Mucosa of descending colon (tissue), 3 donors: ENCODE measurements at places on chromosomes 5 and 9. TPM values are rescaled to one million over a fixed set of nuclear protein-coding genes. Genes with fewer than 3 reads are reported as not detected.
A peak's percentile ranks its signal among the peaks of the same experiment; 100 is the strongest.

DNA sequence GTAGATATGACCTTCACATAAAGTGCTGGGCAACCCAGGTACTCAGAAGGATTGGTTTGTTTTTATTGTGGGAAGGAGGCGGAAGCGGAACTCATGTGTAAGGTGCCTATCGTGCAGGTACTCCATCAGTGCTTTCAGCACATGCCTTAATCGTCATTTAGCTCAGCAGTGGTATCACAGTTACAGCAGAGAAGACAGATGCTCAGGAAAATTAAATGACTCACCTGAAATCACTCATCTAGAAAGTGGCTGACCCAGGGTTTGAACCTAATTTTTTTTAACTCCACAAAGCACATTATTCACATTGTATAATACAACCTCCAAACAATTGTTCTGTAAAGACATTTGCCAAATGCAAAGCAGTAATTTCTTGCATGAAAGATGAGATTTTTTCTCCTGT lies 2.2 kb downstream of the C5orf46 start:
- DNase-seq: no peak

GRCh38 chr9:135533113-135533512 lies 11.9 kb downstream of the LCN1 start:
- no peak for DNase-seq

- DNase-seq: no peak
Measured at GRCh38 chr5:110104726-110105669, 415.3 kb downstream of the MAN2A1 start.

GRCh38 chr9:36346569-36346968 lies 53.5 kb downstream of the RNF38 start:
- no peak for DNase-seq

GRCh38 chr5:142278627-142279026 lies 46.2 kb downstream of the SPRY4 start:
- no peak for DNase-seq

GRCh38 chr9:126325821-126326220 lies 808 bp upstream of the MVB12B start:
- DNase-seq: no peak

- no peak for DNase-seq
Measured at GRCh38 chr9:72205513-72205912, 56.3 kb downstream of the GDA start.

GRCh38 chr9:91677331-91677730 lies 253.7 kb upstream of the NFIL3 start:
- DNase-seq: no peak

- DNase-seq: no peak
Measured at GRCh38 chr9:124372038-124372437, 43.2 kb downstream of the PSMB7 start.

GRCh38 chr5:177317959-177318377 lies 6.3 kb upstream of the MXD3 start:
- DNase-seq: peak; percentile 60

GRCh38 chr5:126732716-126733115 lies 44.2 kb upstream of the LMNB1 start:
- DNase-seq: no peak

The ITK gene
- 2.6 TPM for total RNA-seq

The DAP gene
- 109 TPM for total RNA-seq

The NKD2 gene
- total RNA-seq: 0.93 TPM

The MLANA gene
- not detected for total RNA-seq

The TEX48 gene
- total RNA-seq: not detected

The PCDHGA12 gene
- 2.6 TPM for total RNA-seq

The ANKRD20A1 gene
- 8.7 TPM for total RNA-seq
